ENCODE measurements at places on chromosomes 5 and 9.
A peak's percentile ranks its signal among the peaks of the same experiment; 100 is the strongest.

- DNase-seq, result no peak
Measured at GRCh38 chr5:5613261-5613990, 190.9 kb downstream of the ICE1 start.

DNA sequence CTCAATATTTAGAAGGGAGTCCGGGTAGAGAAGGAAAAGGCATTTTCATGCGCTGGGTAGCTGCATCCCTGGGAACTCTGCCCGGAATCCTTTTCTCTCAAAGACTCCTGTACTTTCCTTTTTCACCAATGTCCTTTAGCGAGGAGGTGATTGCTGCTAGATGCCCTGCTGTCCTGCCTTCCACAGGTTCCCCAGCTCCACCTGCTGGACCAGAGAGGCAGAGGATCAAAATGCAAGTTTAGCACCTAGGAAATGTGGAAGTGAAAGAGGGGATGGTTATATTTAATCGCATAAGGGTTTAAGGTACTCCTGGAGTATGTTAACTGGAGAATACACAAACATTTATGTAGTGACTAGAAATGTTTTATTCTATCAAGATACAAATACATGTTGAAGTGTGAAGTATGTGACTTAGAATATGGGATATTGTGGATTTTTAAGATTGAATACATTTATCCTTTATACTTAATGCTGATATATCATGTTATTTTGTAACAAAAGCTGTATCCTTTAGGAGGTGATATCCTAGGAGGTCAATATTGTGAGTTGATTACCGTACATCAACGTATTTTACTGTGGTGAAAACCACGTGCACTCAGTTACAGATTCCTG, 145.7 kb downstream of the ARHGAP26 start:
- no peak for DNase-seq

DNA sequence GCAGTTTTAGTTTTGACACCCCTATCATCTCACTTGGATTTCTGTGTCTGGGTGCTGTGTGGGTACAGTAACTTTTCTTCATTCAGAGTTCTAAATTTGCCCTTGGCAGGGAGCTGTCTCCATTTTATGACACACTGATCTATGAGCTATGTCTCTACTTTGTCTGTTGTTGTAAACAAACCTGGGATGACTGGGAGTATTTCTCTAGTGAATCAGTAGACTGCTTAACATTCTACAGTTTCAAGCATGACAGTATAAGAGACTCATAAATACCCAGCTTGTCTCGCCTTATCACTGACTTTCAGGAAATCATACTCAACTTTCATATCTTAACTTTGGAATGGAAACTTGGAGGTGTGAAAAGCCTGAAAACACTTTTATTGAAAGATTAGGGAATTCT, 212.1 kb upstream of the NUDT12 start:
- DNase-seq, result no peak

DNA sequence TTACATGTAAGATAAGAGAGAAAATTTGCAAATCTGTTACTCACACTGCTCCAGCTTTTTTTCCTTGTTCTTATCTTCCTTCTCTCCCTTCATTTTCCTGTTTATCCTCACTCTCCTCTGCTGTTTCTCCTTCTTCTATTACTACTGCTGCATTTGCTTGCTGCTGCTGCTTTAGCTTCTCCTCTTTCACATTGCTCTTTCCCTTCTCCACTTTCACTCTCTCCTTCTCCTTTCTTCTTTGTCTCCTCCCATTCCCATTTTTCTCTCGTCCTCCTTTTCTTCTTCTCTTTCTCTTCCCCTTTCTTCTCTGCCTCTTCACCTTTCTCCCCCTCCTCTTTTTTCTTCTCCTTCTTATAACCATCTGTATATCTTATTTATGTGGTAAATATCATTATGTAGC, 288.6 kb downstream of the CDH9 start:
- no peak for DNase-seq

GRCh38 chr9:107280543-107280942, 2.5 kb upstream of the RAD23B start:
- no peak for DNase-seq

GRCh38 chr9:136678034-136678433, 9.2 kb downstream of the AGPAT2 start:
- DNase-seq, result no peak

GRCh38 chr5:37900692-37901091, 60.9 kb upstream of the GDNF start:
- DNase-seq, result no peak

- no peak for DNase-seq
Measured at GRCh38 chr5:139092741-139093343, 105.3 kb downstream of the SIL1 start.

DNA sequence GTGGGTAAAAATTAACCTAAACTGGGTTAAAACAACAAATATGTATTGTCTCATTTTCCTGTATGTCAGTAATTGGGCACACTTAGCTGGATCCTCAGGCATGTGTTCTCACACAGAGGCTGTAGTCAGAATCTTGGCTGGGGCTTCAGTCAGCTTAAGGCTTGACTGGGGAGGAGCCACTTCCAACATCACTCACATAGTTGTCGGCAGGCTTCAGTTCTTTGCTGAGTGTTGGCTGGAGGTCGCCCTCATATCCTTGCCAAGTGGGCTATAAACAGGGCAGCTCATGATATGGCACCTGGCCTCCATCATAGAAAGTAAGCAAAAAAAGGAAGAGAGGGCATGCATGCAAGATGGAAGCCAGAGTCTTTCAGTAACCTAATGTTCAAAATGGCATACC, 173.0 kb downstream of the GIN1 start:
- no peak for DNase-seq

GRCh38 chr9:90013778-90014177, 409.0 kb downstream of the GADD45G start:
- DNase-seq, result no peak

DNA sequence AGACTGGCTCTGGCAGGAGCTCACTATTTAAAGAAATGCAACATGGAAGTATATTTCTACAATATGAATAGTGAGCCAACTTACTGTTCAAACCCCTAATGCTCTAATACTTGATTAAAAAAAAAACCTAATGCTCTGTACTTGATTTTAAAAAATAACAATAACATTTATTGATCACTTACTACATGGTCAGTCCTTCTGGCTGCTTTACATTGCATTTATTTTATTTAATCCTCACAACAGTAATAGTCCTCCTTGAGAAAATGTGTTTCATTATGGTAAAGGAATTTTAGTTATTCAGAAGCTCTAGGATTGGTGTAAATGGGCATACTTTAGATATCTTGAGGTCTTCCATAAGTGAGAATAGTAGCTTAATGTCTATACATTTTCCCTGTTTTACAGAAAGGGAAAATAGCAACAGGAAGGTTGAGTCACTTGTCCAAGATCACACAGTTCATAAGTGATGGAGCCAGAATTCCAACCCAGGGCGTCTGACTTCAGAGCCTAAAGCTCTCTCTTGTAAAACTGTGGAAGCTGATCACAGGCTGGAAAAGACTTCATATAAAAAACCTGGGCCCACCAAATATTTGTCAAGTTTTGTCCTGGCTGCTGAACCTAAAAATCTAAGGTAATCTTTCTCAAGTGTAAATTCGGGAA, 1.0 kb downstream of the STARD4 start:
- DNase-seq, result no peak

DNA sequence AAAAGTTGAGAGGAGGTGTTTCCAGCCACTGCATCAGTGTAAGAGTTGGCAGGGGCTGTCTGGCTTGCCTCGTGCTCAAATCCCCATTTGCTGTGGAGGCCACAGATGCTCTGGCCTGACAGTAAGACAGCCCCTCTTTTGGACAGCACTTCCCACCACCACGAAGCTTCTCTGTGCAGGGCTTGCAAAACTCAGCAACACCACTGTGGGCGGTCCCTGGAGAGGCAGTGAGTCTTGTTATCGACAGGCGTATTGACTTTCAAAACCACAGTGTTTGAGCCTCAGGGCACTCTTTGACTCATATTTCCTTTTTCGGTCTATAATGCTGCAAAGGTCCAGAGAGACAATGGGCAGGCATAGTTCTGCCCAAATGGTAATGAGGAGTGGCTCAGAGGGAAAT, 539.5 kb downstream of the EBF1 start:
- no peak for DNase-seq

- DNase-seq, result no peak
Measured at GRCh38 chr5:111584651-111585050, 72.3 kb upstream of the STARD4 start.

- no peak for DNase-seq
Measured at GRCh38 chr5:66739951-66740350, 143.8 kb downstream of the MAST4 start.

- DNase-seq, result no peak
Measured at GRCh38 chr9:93946338-93946712, 8.8 kb downstream of the BARX1 start.

DNA sequence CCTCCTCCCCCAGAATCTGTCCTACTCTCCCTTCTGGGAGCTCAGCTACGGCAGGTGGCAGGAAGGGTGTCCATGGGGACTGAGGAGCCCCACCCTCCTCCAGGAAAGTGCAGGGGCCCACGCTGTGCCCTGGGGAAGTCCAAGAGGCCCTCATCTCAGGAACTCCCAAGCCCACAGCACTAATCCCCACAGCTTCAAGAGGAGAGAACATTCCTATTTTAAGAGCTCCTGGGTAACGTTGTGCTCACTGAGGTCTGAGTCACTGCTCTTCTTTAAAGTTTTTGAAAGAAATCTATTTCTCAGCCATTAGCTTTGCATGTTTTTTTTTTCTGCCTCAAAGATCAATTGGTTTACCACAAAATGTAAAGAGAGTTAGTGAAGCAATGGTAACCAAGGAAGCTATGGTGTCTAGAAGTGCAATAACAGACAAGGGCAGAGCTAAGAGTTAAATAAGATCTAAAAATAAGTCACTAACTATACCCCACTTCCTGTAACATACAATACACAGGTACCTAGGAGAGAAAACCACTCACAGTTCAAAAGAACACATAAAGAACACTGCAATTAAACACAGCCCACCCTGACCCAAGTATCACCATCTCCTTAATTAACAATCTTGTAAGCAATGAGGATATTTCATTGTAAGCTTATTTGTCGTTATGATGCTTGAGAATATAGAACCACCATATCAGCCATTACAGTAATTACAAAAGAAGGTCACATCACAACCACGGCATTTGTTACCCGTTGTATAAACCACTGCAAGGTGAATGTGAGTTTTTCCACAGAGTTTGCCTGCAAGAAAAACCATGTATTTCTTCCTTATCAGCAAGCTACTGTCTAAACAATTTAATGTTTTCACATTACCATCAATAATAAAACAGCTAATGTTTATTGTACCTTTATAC, 382.3 kb upstream of the SLC30A5 start:
- peak; percentile 2 for DNase-seq

- no peak for DNase-seq
Measured at GRCh38 chr9:108083796-108084352, 594.3 kb upstream of the KLF4 start.

GRCh38 chr9:114351932-114352331, 22.3 kb downstream of the ORM2 start:
- no peak for DNase-seq

DNA sequence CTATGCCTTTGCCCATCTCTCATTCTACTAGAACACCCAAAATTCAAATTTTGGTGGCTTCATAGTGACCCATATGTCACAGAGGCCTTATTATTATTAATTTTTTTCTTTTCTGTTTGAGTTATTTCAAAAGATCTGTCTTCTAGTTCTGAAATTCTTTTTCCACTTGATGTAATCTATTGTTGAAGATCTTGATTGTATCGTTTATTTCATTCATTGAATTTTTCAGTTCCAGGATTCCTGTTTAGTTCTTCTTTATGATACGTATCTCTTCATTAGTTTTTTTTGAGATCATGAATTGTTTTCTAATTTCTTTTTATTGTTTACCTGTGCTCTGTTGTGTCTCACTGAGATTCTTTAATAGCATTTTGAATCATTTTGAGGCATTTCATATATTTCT, 24.6 kb upstream of the APBA1 start:
- DNase-seq, result no peak

GRCh38 chr5:176183321-176184074, 54.7 kb upstream of the SIMC1 start:
- no peak for DNase-seq

- no peak for DNase-seq
Measured at GRCh38 chr9:34773306-34773910, 63.5 kb upstream of the CCL21 start.

DNA sequence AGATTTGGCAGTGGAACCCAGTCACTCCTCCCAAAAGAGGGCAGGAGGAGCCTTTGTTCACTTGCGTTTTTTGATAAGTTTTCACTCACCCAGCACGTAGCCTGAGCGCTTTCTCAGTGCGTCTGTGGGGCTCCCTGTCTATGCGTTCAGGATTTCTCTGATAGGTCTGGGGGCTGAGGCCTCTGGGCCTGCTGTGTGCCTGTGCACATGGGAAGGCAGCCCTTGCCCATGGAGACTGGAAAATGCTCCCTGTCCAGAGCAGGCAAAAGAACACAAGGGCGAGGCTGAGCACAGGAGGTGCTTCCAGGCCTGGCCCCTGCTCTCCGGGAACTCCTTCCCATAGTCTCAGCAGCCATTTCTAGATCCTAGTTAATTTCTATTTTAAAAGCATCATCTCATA, 249.9 kb downstream of the FSTL4 start:
- DNase-seq, result no peak

DNA sequence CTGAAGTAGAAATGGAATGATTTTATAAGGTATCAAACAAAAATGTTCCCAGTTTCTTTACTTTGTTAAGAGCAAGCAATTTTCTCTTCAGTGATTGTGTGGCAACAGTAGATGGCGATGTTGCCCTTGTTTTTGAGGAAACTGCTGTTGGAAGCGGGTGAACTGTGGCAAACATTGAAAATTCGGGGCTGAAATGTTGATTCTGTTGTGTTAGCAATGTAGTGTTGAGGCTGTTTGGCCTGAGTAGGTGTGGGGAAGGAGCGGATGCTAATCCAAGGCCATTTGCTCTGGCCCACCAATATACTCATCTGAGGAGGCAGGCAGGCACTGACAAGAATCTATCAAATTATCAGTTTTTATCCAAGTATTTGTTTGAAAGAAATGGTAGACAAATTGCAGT, 129.8 kb downstream of the SLC12A2 start:
- DNase-seq, result peak; percentile 37

DNA sequence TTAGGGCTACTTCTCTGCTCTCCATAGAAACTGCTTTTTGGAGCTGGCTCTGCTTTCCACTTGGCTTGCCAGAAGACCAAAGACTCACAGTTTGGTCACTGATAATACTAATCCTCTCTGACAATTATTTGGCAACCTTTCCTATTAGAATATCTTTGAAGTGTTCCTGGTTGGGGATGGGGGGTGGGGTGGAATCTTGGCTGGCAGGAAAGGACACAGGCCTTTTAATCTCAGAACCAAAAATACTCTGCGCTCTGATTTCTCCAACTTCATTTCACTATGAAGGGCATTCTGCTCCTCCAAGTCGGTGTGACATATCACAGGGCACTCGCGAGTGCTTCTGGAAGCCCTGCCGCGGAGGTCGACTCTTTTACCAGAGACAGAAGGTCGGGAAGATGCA, 1329.0 kb upstream of the WWC1 start:
- DNase-seq, result no peak

GRCh38 chr9:116405321-116405720, 251.7 kb downstream of the PAPPA start:
- no peak for DNase-seq

- DNase-seq, result no peak
Measured at GRCh38 chr5:16931334-16932110, 4.6 kb downstream of the MYO10 start.

GRCh38 chr9:98707166-98708102, 1.3 kb downstream of the GABBR2 start:
- DNase-seq, result no peak

GRCh38 chr9:110179734-110180133, 28.2 kb downstream of the C9orf152 start:
- DNase-seq, result no peak

GRCh38 chr5:136020383-136021015, 8.3 kb upstream of the TGFBI start:
- no peak for DNase-seq

- no peak for DNase-seq
Measured at GRCh38 chr9:4661611-4662010, 483 bp upstream of the PLPP6 start.

- DNase-seq, result no peak
Measured at GRCh38 chr9:105299190-105299854, 54.9 kb downstream of the SLC44A1 start.
